ENCODE measurements at places on chromosomes 16 and 17. TPM values are rescaled to one million over a fixed set of nuclear protein-coding genes. Genes with fewer than 3 reads are reported as not detected.

DNA sequence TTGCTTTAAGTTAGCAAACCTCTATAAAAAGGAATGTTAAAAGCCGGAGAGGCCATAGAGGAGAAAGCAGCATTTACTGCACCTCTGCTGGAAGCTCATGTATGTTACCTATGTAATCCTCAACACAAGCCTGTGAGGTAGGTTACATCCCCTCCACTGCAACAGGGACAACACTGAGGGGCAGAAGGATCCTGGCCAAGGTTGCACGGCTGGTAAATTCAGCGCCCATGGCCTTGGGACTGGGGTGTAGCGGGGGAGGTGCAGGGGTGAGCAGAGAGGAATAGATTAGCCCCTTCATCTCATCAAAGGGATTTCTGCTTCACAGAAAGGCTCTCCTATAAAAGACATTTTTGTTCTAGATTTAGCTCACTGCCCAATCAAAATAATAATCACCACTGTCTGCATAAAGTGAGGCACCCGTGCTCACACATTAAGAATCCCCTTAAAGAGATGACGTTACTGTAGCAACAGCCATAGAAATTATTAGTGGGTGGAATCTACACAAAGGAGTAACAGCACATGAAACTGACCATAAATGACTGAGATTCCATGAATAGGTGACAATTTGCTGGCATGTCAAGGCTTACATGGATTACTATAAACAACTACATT is 3.3 kb downstream of the ZCCHC14 start:
- no peak for DNase-seq

- DNase-seq, result no peak
These were observed 76.9 kb upstream of the GNG13 start for GRCh38 chr16:877242-878071.

DNA sequence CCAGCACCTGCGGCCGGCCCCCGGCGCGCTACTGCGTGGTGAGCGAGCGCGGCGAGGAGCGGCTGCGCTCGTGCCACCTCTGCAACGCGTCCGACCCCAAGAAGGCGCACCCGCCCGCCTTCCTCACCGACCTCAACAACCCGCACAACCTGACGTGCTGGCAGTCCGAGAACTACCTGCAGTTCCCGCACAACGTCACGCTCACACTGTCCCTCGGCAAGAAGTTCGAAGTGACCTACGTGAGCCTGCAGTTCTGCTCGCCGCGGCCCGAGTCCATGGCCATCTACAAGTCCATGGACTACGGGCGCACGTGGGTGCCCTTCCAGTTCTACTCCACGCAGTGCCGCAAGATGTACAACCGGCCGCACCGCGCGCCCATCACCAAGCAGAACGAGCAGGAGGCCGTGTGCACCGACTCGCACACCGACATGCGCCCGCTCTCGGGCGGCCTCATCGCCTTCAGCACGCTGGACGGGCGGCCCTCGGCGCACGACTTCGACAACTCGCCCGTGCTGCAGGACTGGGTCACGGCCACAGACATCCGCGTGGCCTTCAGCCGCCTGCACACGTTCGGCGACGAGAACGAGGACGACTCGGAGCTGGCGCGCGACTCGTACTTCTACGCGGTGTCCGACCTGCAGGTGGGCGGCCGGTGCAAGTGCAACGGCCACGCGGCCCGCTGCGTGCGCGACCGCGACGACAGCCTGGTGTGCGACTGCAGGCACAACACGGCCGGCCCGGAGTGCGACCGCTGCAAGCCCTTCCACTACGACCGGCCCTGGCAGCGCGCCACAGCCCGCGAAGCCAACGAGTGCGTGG is 1.5 kb downstream of the NTN1 start:
- peak; percentile 70 for DNase-seq

DNA sequence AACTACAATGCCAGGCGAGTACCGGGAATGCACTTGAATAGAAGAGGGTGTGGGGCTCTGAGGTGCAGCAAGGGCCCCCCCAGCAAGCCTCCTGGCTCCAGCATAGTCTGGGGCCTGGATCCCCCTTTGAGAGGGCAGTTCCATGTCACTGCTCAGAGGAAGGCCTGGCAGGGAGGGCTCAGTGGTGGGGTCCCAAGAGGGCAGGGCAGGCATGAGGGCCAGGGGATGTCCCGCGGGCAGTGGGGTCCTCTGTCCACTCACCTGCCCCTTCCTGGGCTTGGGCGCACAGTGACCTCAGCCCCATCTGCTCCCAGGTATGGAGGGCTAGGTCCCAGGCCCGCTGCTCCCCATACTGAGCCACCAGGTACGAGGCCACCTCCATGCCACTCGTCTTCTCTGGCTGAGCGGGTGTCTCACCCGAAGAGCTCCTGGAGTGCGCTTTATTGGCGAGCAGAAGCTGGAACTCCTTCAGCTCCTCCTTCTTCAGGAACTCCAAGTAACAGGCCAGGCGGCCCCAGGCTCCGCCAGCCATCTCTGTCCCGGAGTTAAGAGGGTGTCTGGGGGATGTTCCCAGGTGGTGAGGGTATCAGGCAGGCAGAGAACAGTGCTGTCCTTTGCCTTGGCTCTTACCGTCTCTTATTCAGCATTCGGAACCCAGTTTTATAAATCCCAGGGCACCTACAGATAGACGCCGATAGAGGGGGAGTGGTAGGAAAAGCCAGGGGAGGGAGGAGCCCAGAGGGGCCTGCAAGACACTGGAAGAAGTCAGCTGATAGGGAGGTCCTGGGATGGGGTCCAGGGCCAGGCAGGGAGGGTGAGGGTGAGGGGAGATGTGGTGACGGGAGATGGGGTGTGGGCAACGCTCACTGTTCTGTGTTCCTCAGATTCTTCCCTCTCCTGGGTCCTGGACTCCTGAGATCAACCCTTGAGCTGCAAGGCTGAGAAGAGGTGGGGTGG is 605 bp downstream of the NLRP1 start:
- peak; percentile 71 for DNase-seq

Gene ZDHHC7
- total RNA-seq, result 28.9 TPM

Gene C16orf96
- total RNA-seq, result not detected

- no peak for DNase-seq
These were observed 11.9 kb downstream of the GSE1 start for GRCh38 chr16:85625053-85625452.

Gene SLC38A10
- 105 TPM for total RNA-seq

GRCh38 chr17:17462048-17462824 is 14.6 kb upstream of the MED9 start:
- no peak for DNase-seq

GRCh38 chr17:51951741-51952140 is 206.8 kb downstream of the CA10 start:
- no peak for DNase-seq

DNA sequence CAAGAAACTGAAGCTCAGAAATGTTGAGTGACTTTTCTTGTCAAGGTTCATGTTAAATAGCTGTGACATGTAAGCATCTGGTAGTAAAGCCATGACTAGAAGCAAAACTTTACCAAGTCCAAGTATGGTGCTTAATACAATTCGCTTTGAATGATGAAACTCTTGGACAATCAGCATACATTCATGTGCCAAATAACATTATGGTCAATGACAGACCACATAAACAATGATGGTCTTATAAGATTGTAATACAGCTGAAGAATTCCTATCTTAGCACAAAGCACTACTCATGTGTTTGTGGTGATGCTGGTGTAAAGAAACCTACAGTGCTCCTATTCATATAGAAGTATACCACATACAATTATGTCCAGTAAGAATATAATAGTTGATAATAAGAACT is 97.1 kb upstream of the RPRML start:
- DNase-seq, result no peak

GRCh38 chr17:70073310-70073709 is 1.7 kb upstream of the KCNJ16 start:
- DNase-seq, result no peak

DNA sequence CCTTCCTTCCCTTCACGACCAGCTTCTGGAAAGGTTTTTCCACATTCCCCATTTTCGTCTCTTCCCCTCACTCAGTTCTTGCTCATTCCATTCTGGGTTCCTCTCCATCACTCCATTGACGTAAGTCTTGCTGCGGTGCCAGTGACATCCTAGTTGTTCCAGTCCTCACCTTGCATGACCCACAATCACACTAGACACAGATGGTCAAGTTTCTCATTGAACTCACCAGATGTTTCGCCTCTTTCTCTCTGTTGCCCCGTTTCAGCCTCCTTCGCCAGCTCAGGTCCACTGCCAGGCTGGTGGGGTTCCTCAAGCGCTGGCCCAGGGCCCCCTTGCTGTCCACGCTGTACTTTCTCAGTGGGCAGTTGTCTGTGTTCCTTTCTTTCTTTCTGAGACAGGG is 43.4 kb downstream of the CCDC42 start:
- DNase-seq, result no peak

GRCh38 chr17:30226878-30227277 is 8.6 kb downstream of the SLC6A4 start:
- DNase-seq, result no peak

- DNase-seq, result no peak
These were observed 78.2 kb downstream of the KIF2B start for GRCh38 chr17:53900951-53901350.

GRCh38 chr17:78130437-78131101 is at the start of gene TMC8:
Gene TMC8 (plus strand): TSS chr17:78130771. CDS start chr17:78131589, 818 bp downstream.
- DNase-seq, result peak; percentile 95

GRCh38 chr17:27545562-27546229 is 85.3 kb upstream of the LGALS9 start:
- DNase-seq, result no peak

DNA sequence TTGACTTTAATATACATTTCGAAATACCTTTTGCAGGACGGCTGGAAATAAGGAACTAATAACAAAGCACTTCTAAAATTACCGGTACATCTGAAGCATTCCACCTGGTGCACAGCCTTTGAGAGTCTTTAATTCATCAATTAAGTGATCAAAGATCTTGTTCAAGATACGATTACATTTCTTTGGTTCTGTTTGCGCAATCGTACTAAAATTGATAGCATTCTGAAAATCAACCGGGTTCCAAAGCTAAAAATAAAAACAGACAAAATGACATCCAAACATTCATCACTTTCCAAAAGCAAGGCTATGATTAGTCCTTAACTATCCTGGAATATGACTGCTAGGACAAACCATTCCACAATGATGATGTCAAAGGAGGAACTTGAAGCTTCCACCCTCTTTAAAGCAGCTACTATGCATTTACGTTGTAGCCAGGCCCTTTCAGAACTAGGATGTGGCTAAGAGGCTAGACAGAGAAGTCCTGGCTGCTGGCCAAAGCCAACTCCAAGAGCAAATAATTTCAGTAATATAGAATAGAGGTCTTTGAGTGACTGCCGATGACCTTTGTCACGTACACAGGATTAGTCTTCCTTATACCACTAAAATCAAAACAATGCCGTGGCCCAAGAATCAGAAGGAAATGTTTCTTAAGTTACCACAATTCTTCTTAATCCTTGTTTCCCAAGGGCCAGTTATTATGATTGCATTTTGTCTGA is 299.8 kb upstream of the PSMD7 start:
- DNase-seq, result no peak

- DNase-seq, result peak; percentile 76
These were observed 31.7 kb upstream of the KCNJ2 start for GRCh38 chr17:70137451-70138230.

DNA sequence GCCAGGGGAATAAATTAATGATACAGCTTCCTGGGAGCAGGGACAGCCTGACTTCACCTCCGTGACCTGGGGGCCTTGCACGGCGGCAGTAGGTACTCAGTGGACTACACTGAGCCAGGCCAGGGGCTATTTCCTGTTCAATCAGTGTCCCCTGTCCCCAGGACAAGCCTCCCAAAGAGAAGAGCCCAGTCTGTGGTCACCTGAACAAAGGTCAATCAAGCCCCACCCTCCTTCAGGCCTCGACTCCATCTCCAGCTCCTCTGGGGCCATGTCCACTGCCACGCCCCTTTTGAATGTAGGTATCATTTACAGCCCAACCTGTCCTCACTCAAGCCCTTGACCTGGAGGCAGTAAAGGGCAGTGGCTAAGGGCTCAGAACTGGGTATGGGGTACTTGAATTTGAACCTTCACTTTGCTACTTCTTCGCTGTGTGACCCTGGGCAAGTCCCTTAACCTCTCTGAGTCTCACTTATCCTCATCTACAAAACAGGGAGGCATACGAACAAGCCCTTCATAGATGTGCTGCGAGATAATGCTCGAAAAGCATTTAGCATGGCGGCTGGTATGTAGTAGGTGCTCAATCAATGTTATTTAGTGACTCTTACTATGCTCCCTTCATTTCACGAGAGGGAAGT is 29.0 kb downstream of the MYH11 start:
- no peak for DNase-seq

GRCh38 chr16:66304151-66304550 is 62.3 kb upstream of the CDH5 start:
- DNase-seq, result no peak

All from activated CD4-positive, alpha-beta T cell treated with anti-CD3 and anti-CD28 coated beads, Interleukin-2, amount 10 ng/mL, durations not matched to agents 24 days and 14 days (primary cell).